ENCODE measurements at places on chromosomes 4 and X.

- DNase-seq = peak; percentile 70
These were observed 964 bp downstream of the VEGFC start for GRCh38 chr4:176791591-176792325.

GRCh38 chr4:55351824-55352223 lies 5.8 kb downstream of the SRD5A3 start:
- no peak for DNase-seq

DNA sequence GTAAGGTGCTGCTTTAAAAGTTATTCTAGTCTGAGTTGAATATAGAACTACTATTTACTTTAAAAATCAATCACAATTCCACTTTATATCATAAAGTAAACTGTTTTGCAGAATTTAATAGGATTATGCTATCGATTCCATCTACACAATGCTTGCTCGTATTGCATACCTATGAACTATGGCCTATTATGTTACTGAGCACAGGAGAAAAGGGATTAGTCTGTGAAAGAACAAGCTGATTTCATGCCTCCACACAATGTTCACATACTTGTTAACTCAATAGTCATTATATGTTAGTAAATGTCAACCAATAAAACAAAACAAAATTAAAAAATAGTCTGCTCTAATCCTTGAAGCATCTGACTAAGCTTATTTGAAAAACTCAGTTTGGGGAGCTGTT lies 223.6 kb downstream of the PCDH10 start:
- no peak for DNase-seq

GRCh38 chrX:129840344-129840743 lies 3.3 kb downstream of the ZDHHC9 start:
- no peak for DNase-seq

- DNase-seq = no peak
These were observed 2.7 kb downstream of the ARHGEF6 start for GRCh38 chrX:136778020-136778419.

DNA sequence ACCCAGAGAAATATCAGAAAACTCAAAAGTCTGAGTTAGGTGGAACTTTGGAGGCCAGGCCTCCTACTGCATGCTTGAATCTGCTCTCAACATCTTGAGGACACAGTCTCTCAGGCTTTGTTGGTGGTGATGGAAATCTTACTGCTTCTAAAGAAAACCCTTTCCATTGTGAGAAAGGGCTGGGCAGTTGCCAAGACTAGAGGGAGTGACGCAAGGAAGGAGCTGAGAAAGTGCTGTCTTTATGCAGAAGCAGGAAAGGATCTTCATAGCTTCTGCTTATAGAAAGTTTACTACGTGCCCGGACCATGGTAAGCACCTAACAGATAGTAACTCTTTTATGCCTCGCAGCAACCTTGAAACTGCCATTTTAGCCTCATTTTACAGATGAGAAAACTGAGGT lies 2.4 kb upstream of the CRMP1 start:
- no peak for DNase-seq

- no peak for DNase-seq
These were observed 30.5 kb downstream of the STARD8 start for GRCh38 chrX:68677998-68678397.

GRCh38 chrX:103651151-103651773 lies 22.5 kb downstream of the TCEAL1 start:
- DNase-seq = no peak

DNA sequence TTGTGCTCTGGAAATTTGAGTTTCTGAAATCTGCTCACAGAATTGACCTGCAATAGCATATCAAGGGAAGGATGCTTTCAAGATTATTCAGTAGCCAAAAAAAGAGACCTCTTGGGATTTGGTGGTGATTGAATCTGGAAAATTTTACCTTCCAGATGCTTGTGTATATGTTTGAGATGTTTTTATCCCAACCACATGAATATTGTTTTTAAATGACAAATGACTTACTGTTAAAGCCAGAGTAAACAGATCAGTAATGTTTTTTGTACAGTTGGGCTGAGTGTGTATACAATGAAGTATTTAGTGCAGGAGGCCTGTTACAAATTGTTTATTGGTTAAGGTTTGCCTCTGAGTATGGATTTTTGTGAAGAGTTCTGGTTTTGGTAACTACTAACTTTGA lies 126.5 kb downstream of the CBR4 start:
- DNase-seq = no peak

DNA sequence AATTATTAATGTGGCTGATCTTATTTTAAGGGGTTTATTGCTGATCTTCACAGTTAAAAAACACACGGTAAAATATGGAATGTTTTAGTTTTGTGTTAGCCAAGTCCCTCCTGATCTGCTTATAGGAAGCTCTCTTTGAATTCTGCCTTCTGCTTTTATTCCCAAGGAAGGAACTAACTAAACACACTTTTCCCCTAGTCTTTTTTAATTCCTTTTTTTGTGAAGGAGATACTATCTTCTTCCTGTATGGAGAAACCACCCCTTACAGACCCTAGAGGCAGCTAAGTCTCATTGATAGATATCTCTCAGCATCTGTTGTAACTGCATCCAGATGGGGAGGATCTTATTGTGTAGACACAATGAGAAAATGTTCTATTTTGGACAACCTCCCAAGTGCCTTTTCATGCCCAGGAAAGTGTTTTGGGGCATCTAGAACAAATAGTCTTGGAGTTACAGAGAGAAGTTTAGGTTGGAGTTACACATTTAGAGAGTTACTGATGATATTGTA lies 64.4 kb downstream of the AFF1 start:
- no peak for DNase-seq

GRCh38 chr4:179695175-179695574 lies 2252.9 kb upstream of the AGA start:
- DNase-seq = peak; percentile 65

- peak; percentile 60 for DNase-seq
These were observed 60.0 kb downstream of the MAP7D2 start for GRCh38 chrX:20056704-20057103.

DNA sequence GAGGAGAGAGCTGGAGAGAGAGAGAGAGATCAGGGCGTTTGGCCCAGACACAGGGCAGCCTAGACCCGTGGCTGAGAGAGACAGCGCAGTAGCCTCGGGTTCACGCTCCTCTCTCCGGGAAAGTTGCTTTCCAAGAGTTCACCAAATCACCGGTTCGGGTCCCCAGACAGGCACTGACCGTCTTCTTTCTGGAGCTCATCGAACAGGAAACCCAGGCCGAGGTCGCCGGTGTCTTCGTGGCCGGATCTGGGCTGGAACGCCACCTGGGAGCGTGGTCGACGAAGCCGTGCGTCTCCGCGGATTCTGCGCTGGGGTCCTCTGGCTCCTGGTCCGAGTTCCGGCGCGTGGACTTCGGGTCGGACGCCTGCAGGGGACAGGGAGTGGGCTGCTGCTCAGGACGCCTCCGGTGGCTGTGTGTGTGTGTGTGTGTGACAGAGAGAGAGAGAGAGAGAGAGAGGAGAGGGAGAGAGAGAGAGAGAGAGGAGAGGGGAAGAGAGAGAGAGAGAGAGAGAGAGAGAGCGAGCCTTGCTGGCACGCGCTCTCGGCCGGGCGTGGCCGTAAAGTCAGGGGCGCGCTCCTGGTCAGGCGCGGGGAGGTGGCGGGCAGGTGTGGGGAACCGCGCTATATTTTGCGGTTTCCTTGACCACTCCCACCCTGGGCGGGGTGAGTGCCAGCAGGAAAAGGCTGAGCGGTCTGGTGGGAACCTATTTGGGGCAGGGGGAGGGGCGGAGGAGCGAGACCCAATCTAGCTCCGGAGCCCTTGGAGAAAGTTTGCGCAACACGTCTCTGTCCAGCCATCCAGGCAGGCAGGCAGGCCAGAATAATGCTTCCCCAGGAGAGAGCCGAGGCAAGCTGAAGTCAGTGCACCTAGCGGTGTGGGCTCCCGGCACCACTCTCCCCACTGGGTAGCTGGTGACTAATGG lies 62.1 kb downstream of the RHOXF2B start:
- no peak for DNase-seq

- no peak for DNase-seq
These were observed 11.2 kb upstream of the PRDX4 start for GRCh38 chrX:23656091-23656490.

- no peak for DNase-seq
These were observed 22.7 kb upstream of the RNF212 start for GRCh38 chr4:1136048-1136447.

DNA sequence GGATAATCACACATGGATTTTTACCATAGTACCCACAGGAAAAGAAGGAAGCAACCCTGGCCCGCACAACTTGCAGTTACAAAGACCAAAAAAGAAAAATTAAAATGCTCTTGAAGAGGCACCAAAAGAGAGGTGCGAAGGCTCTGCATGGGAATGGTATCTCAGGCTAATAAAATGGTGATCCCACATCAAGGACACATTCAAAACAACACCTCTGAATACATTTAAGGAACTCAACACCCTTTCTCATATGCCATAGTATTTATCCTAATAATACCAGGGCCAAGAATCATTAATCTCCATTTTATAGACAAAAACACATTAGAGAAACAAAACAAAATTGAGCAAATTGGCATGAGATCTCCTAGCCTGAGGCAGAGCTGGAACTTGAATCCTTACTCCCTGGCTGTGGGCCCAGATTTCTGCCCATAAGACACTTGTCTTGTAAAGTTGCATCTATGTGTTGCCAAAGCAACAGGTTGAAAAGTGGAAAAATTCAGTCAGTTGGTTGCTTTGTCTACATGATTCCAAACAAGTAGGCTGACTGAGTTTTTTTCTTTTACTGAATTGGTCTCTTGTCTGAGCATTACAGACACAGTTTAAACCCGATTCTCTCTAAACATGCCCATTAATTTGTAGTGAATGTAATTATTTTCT lies 33.5 kb downstream of the GUCY2F start:
- DNase-seq = peak; percentile 51

GRCh38 chr4:26226629-26227376 lies 94.0 kb upstream of the RBPJ start:
- no peak for DNase-seq

- DNase-seq = no peak
These were observed 14.4 kb downstream of the KCTD8 start for GRCh38 chr4:44434247-44434646.

GRCh38 chr4:187171706-187172339 lies 448.2 kb upstream of the FAT1 start:
- peak; percentile 15 for DNase-seq

DNA sequence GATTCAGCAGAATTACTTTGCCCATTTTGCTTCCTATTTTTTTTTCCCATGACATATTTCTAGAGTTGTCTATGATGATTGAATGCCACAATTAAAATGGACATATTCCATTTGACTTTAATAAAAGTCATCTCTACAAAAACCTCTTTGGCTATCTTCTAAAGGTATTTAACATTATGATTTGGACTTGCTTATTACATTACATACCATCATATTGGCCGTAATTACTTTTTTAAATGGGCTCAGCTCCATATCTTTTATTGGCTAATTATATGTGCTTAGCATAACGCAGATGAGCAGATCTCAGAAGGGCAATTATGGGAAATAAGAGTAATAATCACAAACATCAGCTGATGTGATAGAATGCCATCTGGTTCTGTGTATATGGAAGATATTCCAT lies 4.5 kb upstream of the LNX1 start:
- no peak for DNase-seq
